ENCODE measurements at places on chromosomes 6 and 20.

DNA sequence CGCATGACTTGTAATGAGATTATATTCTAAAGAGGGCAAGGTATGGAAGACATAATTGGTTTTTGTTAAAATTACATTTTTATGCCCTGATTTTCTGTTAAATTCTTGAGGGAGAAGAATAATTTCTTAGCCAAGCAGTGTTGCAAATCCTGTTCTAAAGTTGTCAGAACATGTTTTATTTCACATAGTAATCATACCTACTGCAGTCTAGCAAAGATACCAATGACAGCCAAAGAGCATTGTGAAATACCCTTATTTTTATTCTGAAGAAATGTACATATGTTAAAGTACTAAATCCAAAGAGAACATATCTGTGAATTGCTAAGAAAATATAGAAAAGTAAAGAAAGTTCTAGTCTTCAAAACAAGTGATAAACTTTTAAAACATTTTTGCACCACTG, 39.6 kb upstream of the SMIM8 start:
- no peak for DNase-seq

- no peak for DNase-seq
Observed at GRCh38 chr20:42095221-42095620, 477.0 kb upstream of the CHD6 start.

GRCh38 chr20:722822-723644, 45.3 kb downstream of the SLC52A3 start:
- DNase-seq: no peak

- DNase-seq: no peak
Observed at GRCh38 chr6:157991067-157991432, 9.4 kb downstream of the SYNJ2 start.

GRCh38 chr6:10384610-10385523, 30.0 kb downstream of the TFAP2A start:
- DNase-seq: no peak

- peak; percentile 83 for DNase-seq
Observed at GRCh38 chr6:151389618-151390275, 1.6 kb downstream of the ZBTB2 start.

- DNase-seq: peak; percentile 38
Observed at GRCh38 chr6:35919827-35920751, 809 bp downstream of the SRPK1 start.

DNA sequence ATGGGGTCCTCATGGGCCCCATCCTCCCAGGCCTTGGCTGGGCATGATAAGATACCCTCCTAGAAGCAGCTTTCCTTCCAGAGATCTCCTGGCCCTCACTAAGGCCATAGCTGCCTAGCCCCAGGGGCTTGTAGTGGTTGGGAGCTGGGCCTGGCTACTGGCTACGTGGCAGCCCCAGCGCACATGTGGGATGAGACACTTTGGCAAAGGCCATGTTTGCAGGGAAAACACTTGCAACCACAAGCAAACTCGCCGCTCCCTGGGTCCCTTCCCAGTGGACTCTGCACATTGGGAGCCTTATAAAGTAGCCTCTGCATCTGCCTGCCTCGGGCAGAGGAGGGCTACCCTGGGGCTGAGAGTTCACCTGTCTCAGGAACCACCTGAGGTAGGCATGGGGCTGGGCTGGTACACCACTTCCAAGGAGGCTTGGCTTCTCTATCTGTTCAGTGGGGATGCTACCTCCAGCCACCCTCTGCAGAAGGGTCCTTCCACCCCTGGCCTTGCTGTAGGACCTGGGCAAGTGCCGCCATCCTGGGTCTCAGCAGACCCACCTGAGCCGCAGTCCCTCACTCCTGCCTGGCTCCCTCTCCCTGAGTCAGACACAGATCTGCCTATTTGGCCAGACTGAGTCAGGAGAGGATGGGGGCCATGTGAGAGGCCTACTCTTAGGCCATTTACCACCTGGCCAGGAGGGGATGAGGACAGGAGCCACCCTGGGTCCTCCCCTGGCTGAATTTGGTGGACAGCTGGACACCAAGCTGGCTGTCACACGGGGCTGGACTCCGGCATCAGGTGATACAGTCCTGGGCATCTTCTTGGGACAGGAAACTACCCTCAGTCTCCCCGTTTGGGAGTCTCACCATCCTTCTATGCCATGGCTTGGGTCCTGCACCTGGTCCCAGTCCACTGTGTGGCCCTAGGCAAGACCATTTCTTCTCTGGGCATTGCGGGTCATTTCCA, at the start of gene BPIFB2:
BPIFB2 (plus strand) TSS at position 329 of the 960 bp plus-strand sequence. CDS start 871 bp downstream, outside the sequence.
- no peak for DNase-seq

DNA sequence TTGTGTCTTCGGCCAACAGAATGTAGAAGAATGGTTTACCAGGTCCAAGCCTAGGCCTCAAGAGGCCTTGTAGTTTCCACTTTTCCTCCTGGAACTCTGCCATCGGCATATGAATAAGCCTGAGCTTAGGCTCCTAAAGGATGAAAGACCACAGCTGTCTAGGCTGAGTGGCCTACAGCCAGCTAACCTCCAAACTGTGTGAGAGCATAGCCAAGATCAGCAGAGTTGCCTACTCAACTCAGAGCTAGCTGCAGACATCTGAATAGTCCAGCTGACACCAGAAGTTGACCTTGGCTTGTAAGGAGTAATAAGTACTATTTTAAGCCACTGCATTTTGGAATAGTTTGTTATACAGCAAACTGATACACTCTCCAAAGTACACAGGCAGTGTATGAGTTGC, 52.6 kb upstream of the SMIM29 start:
- DNase-seq: peak; percentile 69

- DNase-seq: no peak
Observed at GRCh38 chr20:39378776-39379175, 416.6 kb downstream of the DHX35 start.

GRCh38 chr20:6735942-6736845, 31.3 kb upstream of the BMP2 start:
- no peak for DNase-seq

- peak; percentile 20 for DNase-seq
Observed at GRCh38 chr20:49346682-49347081, 68.8 kb upstream of the ZNFX1 start.

- no peak for DNase-seq
Observed at GRCh38 chr6:87982134-87982533, 65.5 kb upstream of the SPACA1 start.

GRCh38 chr20:22905658-22906057, 129.5 kb upstream of the SSTR4 start:
- DNase-seq: peak; percentile 80

GRCh38 chr6:43683708-43684455, 3.7 kb downstream of the MRPS18A start:
- DNase-seq: no peak

DNA sequence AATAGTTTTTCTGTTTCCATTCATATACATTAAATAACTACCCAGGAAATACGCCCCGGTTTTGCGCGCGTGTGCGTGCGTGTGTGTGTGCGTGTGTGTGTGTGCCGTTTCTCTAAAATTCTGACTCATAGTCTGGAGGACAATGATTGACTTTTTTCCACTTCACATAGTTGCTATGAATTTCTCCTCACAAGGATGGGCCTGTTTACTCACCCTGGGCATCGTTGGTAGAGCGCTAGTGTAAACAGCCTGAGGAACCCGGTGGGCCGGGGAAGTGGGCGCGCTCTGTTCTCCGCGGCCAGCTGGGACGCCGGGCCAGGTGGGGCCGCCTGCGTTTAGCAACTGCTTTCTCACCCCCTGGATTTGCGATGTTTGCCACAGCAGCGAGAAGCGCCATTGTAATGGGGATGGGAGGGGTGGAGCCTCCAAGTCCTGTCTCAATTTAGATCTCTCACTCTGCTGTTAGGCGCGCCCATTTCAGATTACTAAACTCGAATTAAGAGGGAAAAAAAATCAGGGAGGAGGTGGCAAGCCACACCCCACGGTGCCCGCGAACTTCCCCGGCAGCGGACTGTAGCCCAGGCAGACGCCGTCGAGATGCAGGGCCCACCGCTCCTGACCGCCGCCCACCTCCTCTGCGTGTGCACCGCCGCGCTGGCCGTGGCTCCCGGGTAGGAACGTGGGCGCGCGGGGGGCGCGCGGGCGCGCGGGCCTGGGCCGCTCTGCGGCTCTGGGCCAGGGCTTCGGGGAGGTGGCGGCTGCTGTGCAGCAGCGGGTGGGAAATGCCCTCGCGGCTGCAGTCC, at the start of gene CD109:
CD109 (plus strand) TSS at position 585 of the 803 bp plus-strand sequence; CDS start at position 598, 13 bp downstream.
- DNase-seq: peak; percentile 80

DNA sequence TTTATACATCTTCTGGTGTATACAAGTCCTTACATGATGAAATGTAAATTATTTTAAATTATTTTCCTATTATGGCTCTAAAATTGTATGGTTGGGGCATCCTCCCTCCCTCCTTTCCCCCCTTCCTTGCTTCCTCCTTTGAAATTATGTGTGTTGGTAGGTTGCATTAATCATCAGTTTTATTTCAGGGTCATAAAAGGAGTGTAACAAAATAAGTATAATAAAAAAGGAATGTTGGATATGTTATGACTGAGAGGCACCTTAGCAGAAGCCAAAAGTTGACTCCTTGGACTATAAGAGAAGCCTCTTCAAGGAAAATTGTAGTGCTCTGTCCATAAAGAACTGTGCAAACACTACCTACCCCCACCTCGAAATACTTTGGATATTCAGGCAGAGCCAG, 46.6 kb upstream of the PTPRK start:
- peak; percentile 34 for DNase-seq

DNA sequence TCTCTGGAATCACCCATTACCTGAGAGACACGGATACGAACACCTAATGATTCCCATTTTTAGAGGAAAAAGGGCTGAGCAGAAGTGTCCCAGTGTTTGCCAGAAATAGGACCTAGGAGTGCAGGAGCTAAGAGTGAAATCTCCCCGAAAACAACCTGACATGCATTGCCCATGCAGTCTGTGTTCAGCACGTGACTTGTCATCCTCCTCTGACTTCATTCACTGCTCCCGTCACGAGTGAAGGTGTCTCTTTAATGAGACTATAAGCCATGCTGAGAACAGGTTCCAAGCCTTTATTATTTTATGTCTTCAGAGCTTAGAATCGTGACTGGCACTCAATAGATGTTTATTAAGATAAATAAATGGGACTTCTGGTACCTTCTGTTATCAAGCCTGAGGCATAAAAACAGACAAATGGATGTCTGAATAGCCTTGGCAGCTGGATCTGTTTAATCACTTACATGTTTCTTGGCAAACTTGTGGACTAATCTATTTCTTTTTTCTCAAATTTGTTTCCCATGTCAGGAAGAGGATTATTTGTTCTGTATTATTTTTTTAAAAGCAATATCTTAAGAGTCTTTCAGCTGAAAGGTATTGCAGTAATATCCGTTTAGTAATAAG, 3.7 kb upstream of the MLIP start:
- DNase-seq: no peak

GRCh38 chr6:146861716-146862115, 262.9 kb downstream of the ADGB start:
- no peak for DNase-seq

DNA sequence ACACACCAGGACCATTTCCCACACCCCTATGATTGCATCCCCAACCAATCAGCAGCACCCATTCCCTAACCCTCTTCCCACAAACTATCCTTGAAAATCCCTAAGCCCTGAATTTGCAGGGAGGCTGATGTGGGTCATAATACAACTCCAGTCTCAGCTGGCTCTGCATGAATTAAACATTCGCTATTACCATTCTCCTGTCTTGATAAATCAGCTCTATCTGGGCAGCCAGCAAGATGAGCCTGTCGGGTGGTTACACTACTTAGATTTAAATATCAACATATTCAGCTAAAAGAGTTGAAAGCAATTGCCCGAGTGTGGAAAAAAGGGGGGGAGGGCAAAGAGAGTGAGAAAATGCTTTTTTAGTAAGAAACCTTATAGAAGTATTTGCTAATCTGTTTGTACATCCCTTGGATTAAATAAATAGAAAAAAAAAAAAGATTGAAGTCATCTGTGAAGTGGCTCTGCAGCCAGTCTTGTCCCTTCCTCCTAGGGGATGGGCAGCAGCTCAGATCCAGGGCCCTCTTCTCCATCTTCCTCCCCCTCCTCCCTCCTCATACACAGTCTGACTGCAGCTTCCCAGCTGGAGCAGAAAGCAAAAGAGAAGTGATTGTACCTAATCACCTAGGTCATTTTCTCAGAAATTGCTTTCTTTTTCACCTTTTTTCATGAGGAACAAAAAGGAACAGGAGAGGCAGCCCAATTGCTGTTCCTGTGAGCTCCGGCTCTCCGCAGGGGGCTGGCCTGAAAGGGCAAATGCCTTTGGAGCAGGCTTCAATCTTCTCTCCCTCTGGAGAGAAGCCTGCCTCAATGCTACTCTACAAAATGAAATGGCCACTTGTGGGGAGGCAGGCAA, 356.6 kb upstream of the SULF2 start:
- DNase-seq: no peak

GRCh38 chr6:53579338-53579737, 34.4 kb upstream of the GCLC start:
- DNase-seq: no peak

- no peak for DNase-seq
Observed at GRCh38 chr6:75502884-75503283, 9.3 kb upstream of the FILIP1 start.

- no peak for DNase-seq
Observed at GRCh38 chr20:25046181-25046641, 11.7 kb downstream of the ACSS1 start.

GRCh38 chr6:106080763-106081095, 5.4 kb upstream of the PRDM1 start:
- DNase-seq: no peak

DNA sequence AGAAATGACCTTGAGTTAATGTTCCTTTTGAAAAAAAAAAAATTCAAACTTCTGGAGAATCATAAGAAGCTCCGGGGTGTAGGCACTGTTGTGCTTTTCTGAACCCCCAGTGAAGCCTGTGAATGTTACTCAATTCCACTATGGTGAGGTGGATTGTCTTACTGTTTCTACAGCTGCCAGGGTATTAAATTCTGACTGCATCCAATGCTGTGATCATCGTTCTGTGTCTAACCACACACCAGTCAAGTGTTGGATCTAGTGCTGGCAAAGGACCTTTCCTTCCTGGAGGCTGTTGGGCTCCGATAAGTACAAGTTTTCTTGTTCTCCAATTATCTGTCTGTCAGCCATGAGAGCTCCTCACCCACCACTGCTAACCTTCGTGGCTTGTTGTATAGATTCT, 162.0 kb upstream of the EPHA7 start:
- no peak for DNase-seq

- no peak for DNase-seq
Observed at GRCh38 chr6:109237077-109237985, 142.0 kb downstream of the CEP57L1 start.

GRCh38 chr6:142412241-142412640, 110.4 kb downstream of the ADGRG6 start:
- no peak for DNase-seq

DNA sequence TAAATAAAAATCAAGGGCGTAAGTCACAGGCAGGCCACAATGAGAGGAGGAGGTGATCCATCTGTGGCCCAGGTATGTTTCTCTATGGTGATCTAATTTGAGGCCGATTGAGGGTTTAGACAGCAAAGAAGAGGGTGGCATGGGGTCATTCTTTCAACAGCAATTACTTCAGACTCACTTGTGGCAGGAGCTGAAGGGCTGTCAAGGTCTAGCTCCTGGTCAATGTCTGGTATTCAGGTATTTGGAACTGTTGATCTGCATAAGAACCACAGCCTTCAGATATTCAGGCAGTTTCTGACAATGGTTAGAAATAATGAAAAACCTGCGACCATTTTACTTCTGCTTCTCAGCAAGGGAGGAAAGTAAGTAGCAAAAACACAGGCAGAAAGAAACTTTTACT, 259.6 kb downstream of the FOXC1 start:
- no peak for DNase-seq

GRCh38 chr6:125048274-125048673, 86.0 kb downstream of the RNF217 start:
- DNase-seq: no peak

GRCh38 chr6:157994125-157994795, 12.6 kb downstream of the SYNJ2 start:
- no peak for DNase-seq
